ENCODE measurements at places on chromosomes 7 and 10.

GRCh38 chr10:6342096-6342685 is 139.5 kb downstream of the PFKFB3 start:
- DNase-seq: no peak

GRCh38 chr7:117873310-117874190 is at the start of gene CTTNBP2:
Gene CTTNBP2, minus strand, starts transcription at chr7:117873441. Its CDS starts 26 bp downstream, at chr7:117873415.
- DNase-seq: no peak

- no peak for DNase-seq
These were observed 5.2 kb downstream of the NAMPT start for GRCh38 chr7:106279425-106280197.

GRCh38 chr7:46321556-46322205 is 400.6 kb upstream of the IGFBP3 start:
- DNase-seq: no peak

DNA sequence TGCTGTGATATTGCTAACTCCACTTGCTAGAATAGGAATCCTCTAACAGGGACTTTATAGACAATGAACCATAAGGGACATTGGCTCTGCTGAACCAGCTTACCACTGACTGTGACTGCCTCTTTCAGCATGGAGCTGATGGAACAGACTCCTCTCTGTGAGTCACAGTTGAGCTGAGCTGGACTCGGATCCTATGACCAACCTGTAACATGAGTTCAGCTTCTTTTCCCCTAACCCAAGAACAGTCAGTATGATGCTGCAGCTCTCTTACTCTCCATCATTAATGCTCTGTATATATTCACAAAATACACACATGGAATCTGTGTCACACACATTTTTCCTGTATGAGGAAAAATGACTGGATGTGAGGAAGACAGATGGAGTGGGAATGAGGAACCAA is 177.9 kb upstream of the BET1 start:
- no peak for DNase-seq

DNA sequence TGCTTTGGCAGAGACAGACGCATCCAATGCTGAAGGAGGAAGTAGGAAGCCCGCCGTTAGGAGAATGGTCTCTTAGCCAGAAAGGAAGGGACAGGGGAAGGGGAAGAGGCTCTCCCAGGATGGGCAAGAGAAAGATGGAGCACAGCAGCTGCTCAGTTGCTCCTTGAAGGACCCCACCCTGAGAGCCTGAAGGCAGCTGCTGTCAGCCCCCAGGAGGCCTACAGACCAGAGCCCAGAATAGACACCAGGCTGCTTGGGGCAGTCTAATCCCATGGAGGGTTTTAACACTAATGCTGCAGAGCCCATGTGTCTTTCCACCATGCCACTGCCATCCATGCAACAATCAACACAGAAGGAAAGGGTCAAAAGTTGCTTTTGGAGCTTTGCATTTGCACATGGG is 3.5 kb upstream of the C7orf33 start:
- DNase-seq: no peak

DNA sequence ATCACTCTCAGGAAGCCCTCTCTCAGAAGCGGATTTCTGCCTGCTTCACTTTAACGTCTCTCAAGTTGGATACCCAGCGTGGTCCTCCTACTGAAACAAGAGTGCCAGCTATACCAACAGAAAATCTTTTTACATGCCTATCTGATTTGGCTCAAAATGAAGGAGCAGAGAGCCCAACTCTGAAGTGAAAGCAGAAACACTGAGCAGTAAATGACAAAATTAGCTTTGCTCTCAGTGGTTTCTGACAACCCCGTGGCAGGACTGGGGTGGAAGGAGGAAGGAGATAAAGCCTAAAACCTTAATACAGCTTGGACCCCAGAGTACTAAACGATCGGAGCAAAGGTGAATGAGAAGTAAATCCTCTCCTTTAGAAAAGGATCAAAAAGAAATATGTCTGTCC is 25.1 kb upstream of the GPR37 start:
- no peak for DNase-seq

GRCh38 chr7:24560772-24561171 is 12.5 kb upstream of the PALS2 start:
- no peak for DNase-seq
